SK-MEL-5 (cell line): ENCODE measurements at places on chromosomes 11 and 22.
A peak's percentile ranks its signal among the peaks of the same experiment; 100 is the strongest.

DNA sequence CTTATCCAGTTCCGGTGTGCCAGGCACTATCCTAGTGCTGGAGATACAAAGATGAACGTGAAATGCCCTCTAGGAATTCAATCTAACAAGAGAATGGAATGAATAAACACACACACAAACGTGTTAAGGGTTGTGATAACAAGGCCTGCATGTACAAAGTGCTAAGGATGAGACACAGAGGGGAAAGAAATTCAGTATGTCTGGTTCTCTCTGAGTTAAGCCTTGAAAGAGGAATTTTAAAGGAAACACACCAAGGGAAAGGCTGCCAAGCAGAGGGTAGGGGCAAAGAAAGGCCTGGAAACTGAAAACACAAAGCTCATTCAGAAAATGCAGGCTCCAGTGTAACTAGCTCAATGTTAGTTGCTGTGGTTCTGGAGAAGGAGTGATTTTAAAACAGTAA is 4.2 kb downstream of the CHKA start:
- DNase-seq = no peak

DNA sequence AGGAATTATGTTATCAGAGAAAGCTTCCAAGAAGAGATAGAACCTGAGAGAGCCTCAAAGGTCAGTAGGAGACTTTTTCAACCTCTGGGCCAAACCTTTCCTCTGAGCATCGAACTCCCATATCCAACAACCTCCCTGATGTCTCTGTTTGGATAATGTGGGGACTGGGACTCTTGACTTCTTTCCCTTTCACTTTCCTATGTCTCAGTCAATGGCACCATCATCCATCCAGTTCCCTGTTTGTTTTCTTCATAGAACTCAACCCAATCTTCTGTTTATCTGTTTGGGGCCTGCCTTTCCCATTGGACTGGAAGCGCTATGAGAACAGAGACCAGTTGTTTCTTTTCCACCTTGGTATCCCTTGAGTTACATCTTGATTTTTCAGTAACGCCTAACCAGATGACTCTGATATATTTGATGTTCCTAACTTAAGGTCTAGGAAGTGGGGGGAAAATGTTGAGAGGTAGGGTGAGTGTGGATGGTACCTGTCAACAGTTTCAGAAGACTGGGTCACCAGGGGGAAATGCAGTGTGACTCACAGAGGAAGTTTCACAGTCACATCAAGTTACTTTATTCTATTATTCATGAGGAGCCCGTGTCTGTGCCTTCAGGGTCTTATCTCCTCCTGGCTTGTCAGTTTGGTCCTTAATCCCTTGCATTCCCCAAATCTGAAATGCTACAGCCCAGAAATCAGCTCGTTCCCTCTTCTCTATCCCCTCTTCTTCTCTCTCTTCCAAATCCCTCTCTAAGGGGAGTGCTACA is 4.5 kb upstream of the KCNE3 start:
- DNase-seq = no peak

- DNase-seq = peak; percentile 45
Measured at GRCh38 chr22:21643533-21644357, 1.6 kb downstream of the SDF2L1 start.

- DNase-seq = peak; percentile 40
Measured at GRCh38 chr11:120079750-120080610, 57.9 kb downstream of the TRIM29 start.

- DNase-seq = no peak
Measured at GRCh38 chr11:3836903-3837302, 3.9 kb downstream of the RHOG start.

DNA sequence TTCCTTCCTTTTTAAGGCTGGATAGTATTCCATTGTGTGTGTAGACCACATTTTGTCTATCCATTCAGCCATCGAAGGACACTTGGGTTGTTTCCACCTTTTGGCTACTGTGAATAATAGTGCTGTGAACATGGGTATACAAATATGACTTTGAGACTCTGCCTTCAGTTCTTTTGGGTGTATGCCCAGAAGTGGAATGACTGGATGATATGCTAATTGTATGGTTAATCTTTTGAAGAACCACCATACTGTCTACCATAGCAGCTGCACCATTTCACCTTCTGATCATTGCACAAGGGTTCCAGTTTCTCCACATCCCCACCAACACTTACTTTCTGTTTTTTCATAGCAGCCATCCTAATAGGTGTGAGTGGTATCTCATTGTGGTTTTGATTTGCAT is 30.3 kb downstream of the SGSM1 start:
- no peak for DNase-seq

DNA sequence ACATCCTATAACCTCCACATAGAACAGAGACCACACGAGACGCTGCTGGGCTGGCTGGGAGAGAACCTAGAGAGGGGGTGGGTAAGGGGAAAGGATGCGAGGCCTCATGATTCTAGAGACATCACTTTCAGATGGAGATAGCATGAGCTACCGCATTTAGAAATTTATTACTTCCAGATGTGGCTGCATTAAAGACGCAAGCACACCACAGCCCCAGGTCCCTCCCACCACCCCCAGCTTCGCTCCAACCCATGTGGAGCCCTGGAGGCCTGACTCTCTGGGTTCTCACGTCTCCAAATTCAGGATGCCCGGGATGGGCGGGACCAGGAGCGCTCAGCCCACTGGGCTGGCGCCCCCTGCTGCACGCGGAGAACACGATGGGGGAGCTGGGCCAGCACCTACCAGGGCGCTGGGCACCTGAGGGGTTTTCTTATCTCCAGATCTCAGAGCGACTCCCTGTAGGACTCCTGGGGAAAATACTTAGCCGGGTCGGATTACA is 13.6 kb downstream of the MRPL21 start:
- peak; percentile 79 for DNase-seq

DNA sequence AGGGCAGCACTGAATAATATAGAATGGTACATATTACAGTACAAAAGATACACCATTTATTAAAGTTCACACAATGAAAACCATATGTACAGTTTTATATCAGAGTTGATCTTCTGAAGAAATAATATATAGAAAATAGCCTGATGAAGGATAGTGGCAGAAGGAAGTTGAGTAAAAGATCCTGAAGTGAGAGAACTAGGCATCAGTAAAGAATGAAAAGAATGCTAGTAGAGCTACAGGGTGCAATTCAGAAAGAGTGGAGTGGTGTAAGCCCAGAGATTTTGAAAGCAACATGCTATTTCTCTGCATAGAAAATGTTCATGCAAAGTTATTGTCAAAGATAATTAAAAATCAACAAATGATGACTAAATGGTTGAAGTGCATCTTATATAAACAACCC is 1552.7 kb upstream of the TENM4 start:
- DNase-seq = no peak

GRCh38 chr11:116314006-116314405 is 458.8 kb downstream of the BUD13 start:
- DNase-seq = no peak

- DNase-seq = no peak
Measured at GRCh38 chr22:21450858-21451353, 16.3 kb upstream of the TMEM191C start.

DNA sequence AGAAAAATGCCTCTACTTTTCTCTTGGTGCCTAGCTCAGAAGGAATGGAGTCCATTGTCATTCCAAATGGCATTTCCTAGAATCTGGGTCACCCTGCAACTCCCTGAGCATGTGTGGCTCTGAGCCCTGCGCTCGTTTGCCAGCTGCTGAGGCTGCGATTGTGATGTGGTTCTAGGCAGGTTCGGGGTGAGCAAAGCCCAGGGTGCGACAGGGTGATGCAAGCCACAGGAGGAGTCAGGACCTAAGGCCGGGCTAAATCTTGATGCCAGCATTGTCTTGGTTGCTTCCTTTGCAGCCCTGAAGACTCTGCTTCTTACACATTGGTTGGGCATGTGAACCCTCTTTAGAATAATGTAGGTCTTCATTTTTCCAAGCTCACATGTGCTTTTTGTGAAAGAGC is 131.0 kb downstream of the MORC2 start:
- DNase-seq = no peak

DNA sequence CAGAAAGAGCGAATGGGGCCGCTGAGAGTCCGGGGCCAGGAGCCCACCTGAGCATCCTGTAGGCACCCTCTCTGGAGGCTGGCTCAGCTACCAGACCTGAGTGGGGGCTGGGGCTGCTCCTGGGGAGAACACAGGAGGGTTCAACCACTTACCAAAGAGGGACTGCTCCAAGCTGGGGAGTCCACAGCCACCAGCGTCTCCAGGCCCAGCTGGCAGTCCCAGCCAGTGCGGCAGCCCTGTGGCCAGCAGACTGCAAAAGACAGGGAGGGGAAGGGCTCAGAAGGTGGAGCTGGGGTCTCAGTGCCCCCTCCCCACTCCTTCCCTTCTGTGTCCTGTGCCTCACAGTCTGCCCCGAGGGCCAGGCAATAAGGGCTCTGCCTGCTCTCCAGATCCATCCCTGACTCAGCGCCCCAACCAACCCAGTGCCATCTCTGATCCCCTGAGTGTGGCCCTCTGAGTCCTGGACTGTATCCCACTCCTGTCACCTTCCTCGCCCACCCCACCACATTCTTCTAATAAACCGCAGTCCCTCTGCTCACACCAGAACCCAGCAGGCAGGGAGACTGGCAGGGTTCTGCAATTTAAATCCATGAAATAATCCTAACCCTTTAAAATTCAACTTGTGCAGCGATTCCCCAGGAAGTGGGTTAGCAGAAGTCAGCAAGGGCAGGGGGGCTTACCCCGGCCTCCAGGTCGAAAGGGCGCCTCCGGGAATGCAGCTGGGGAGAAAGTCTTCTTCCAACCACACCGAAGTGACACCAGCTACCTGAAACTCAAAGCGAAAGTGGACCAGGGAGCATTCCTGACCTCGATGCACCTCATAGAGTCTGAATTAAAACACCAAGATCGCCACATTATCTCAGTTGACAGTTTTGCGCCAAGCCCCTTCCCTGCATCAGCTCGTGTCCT is 13.3 kb downstream of the CHST1 start:
- no peak for DNase-seq

DNA sequence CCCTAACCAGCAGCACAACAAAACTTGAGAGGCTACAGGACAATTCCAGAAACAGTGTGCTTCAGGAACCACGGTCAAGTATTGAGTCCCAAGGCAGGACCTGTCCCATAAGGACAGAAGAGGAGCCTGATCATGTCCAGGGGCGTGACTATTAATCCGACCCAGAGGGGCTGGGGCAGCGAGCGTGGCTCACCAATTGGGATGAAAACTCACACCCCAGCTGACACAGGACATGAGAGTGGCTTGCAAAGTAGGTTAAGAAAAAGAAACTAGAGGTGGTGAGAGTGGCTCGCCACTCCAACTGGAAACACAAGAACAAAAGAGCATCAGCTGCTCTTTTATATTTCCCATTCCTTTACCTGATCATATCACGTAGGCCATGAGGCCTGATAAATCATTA is 16.0 kb upstream of the FEZ1 start:
- DNase-seq = no peak

- DNase-seq = no peak
Measured at GRCh38 chr11:61134801-61135257, 26.4 kb downstream of the VPS37C start.

GRCh38 chr11:68314203-68315170 is 2.1 kb downstream of the LRP5 start:
- no peak for DNase-seq

DNA sequence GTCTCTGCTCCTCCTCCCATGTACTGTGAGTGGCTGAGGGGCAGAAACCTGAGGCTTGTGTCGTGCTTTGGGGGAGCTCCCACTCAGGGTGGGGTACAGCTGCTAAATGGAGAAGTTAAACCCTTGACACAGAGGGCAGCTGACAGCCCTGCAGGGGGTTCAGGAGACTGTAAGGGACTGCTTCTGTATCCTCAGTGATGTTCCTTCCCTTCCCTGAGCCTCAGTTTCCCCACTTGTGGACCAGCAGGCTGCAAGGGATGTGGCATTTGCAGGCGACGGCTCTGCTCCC is 15.6 kb downstream of the SYNGR1 start:
- no peak for DNase-seq

DNA sequence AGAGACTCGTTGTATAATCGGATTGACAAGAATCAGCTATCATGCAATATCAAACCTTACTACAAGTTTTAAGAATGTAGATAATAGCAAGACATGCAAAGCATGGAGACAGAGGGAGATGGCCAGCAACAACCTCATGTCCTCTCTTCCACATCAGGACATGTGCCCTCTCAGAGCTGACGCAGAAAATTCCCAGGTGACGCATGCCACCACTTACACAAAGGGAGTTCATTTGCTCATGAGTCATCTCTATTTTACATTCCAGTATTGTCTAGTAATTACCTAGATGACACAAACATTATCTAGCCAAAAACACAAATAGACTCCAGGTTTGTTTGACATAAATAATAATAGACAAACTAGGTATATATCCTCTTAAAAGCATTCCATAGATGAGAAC is 38.1 kb upstream of the OPCML start:
- DNase-seq = peak; percentile 2

DNA sequence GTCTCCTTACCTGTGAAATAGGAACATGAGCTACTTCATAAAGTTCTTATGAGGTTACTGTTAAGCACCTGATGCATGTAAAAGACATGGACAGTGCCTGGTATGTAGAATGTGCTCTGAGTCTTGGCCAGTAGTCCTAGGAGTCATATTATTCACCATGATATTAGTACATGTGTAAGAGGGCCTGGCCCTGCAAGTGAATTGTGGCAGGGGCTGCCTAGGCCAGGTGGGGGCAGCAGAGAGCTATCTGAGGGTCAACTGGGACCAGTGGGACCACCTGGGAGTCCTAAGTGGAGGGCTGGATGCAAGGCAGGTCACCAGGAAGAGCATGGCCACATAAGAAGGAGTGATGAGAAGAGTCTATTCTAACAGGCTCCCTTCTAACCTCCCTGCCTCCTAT is 529.5 kb downstream of the SOX6 start:
- peak; percentile 85 for DNase-seq

GRCh38 chr11:27582621-27583020 is 76.1 kb upstream of the LIN7C start:
- DNase-seq = no peak

GRCh38 chr11:64359712-64360445 is 917 bp downstream of the RPS6KA4 start:
- no peak for DNase-seq

DNA sequence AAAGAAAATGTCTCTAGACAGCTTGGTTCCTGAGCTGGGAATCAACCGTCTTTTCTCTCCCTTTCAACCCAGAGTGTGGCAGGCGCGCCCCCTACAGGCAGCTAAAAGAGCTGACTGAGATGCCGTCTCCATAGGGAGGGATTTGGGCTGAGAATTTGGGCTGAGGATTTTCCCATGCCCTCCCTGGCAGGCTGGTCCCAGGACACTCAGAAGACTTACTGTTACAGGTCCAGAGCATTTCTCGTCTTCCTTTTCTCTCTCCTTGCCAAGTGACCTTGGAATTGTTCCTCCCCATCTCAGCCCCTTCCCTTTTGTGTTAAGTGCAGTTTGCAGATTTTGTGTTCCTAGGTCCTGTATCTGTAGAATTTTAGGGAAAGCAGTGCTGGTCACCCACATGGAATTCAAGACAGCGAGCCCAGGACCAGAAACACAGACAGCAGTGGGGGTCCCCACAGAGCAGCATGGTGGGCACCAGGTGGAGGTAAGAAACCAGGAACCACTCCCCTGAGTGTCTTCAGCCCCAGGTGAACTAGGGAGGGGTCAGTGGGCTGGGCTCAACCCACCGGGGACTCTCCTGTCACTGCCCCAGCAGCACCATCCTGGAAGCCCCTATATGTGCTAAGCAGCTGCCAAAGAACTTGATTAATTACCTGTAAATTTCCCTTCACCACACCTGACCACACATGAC is 9.9 kb upstream of the IGLL5 start:
- DNase-seq = peak; percentile 86
